ENCODE measurements at places on chromosomes 16 and 17. TPM values are rescaled to one million over a fixed set of nuclear protein-coding genes. Genes with fewer than 3 reads are reported as not detected.
A peak's percentile ranks its signal among the peaks of the same experiment; 100 is the strongest.

FBXL16 gene
- 1.1 TPM for total RNA-seq

KRT25 gene
- not detected for total RNA-seq

DNAI2 gene
- not detected for total RNA-seq

DNA sequence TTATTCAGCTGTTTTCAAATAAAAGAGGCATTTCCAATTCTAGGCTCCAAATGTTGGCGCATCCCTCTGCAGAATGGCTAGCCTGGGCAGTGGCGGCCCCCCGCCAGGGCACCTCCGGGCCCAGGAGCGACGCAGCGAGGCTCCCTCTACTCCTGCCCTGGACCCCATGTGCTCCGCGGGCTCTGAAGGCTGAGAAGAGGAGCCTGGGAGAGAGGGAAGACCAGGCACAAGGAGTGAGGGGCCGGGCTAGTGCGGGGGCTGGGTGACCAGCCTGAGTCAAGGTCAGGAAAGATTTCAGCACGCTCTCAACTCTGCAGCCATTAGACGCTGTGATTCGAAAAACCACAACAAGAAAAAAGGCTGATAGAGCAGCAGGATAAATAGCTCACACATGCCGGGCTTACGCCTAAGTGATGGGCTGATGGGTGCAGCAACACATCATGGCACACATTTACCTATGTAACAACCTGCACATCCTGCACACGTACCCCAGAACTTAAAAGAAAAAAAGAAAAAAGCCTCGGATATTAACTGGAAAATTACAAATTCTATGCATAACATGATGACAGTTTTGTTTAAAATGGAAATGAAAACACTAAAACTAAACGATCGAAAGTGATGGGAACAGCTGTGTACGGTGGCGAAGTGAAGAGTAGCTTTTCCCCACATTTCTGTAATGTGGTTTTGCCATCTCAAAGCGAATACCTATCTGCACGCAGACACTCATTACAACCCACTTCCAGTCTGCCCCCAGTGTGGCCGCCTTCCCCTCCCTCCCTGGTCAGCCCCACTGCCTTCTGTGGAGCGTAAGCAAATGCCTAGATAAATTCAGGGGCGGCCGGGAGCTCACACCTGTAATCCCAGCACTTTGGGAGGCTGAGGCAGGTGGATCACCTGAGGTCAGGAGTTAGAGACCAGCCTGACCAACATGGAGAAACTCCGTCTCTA is 44.4 kb downstream of the MAP1LC3B start:
- peak; percentile 63 for DNase-seq

DNA sequence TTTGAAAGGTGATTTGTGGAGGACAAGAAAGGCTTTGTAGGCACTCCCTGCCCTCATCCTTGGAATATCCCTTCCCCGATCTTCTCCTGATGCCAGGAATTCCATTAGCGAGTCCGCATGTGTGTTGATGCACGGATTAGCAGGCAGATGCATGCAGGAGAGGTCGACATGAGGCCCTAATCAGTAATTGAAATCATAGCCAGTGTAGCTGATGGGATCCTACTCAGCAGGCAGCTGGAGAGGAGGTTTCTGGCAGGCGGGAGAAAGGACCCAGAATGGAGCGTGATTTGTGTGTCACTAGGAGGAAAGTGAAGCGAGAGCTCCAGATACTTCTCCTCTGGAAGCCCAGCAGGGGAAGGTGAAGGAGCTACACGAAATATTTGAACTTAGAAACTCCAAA is 196.3 kb upstream of the CDH11 start:
- no peak for DNase-seq

- DNase-seq, result no peak
Measured at GRCh38 chr16:28505489-28506137, 1.0 kb downstream of the IL27 start.

All from ovary (tissue), 10 donors.